Left kidney (tissue), 8 donors: ENCODE measurements at places on chromosomes 7 and 10. TPM values are rescaled to one million over a fixed set of nuclear protein-coding genes. Genes with fewer than 3 reads are reported as not detected.

NEBL gene
- polyA plus RNA-seq = 90.1 TPM

DCLRE1C gene
- polyA plus RNA-seq = 23.3 TPM

ASB10 gene
- not detected for polyA plus RNA-seq

TRIM50 gene
- 0.32 TPM for polyA plus RNA-seq

C7orf57 gene
- polyA plus RNA-seq = 0.95 TPM
